ENCODE measurements at places on chromosomes 4 and X. TPM values are rescaled to one million over a fixed set of nuclear protein-coding genes. Genes with fewer than 3 reads are reported as not detected.

Gene ABLIM2
- 2.7 TPM for total RNA-seq

Gene UGT2B11
- not detected for total RNA-seq

Gene ADGRL3
- total RNA-seq: 68.3 TPM

Gene FAM236C
- not detected for total RNA-seq

Gene IL1RAPL1
- 15.2 TPM for total RNA-seq

Gene TCEAL7
- 16.6 TPM for total RNA-seq

Gene NSDHL
- total RNA-seq: 21.1 TPM

Gene GPRIN3
- 1.6 TPM for total RNA-seq

Gene TRPC3
- total RNA-seq: 0.34 TPM

Gene COL4A5
- total RNA-seq: 389 TPM

Gene LDOC1
- total RNA-seq: 52.2 TPM

Gene DKK2
- 23.5 TPM for total RNA-seq

Data from mesothelial cell of epicardium (in vitro differentiated cells).